ENCODE measurements at places on chromosomes 1 and 21. TPM values are rescaled to one million over a fixed set of nuclear protein-coding genes. Genes with fewer than 3 reads are reported as not detected.

SPAG17 gene
- total RNA-seq, result 1.7 TPM

PTGER3 gene
- total RNA-seq, result 14.8 TPM

DCST1 gene
- not detected for total RNA-seq

ACTA1 gene
- not detected for total RNA-seq

DNAH14 gene
- total RNA-seq, result 21.3 TPM

RABGAP1L gene
- total RNA-seq, result 44.7 TPM

Measured in hair follicle dermal papilla cell (primary cell).